ENCODE measurements at places on chromosomes 13 and 19. TPM values are rescaled to one million over a fixed set of nuclear protein-coding genes. Genes with fewer than 3 reads are reported as not detected.
A peak's percentile ranks its signal among the peaks of the same experiment; 100 is the strongest.

ZNF823 gene
- 13.1 TPM for total RNA-seq

NLRP4 gene
- total RNA-seq, result not detected

GRCh38 chr13:98885600-98885999 lies 92.3 kb downstream of the DOCK9 start:
- no peak for DNase-seq

CGB2 gene
- not detected for total RNA-seq

DNA sequence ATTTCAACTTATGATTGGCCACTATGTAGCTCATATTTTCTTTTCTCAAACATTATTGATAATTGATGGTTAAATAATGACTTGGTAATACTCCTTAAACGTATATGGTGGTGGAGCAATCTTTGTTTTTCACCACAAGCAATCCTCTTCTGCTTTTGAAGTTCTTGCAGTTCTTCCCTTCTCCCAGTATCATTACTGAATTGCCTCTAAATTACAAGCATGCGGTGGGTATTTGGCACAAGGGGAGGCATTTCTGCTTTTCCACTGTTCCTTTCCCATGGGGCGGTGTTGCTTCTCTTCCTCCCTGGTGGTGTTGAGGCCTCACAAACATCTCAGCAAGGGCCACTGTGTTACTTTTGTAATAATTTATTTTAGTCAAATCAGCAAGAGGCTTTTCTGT lies 234.4 kb upstream of the RXFP2 start:
- no peak for DNase-seq

MAU2 gene
- 49.8 TPM for total RNA-seq

- DNase-seq, result no peak
These were observed 2.2 kb downstream of the TYK2 start for GRCh38 chr19:10378124-10378523.

- DNase-seq, result no peak
These were observed 8.7 kb downstream of the MAP2K2 start for GRCh38 chr19:4115050-4115817.

DNA sequence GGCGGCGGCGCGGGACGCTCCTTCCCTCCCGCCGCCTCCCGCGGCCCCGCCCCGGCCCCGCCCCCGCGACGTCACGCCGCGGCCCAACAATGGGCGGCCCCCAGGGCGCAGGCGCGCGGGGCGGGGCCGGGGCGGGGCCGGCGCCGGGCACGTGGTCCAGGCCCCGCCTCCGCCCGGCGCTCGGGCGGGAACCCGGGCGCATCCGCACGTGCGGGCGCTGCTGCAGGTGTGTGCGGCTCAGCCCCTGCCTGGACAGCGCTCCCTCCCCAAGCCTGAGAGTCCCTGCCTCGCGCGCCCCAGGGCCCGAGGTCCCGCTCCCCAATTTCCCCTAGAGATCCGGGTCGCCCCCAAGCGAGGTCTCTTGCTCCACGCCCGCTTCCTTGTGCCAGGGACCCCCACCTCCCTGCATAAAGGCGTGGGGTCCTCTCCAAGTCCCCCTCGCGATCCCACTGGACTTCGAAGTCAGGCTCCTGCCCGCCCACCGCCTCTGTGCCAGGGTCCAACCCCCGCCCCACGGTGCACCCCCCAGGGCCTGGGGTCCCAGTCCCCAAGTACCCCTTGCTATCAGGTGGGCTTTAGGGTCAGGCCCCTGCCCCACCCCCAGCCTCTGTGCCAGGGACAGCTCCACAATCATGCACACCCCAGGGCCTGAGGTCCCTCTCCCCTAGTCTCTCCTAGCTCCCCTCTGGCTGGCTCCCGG lies at the start of gene MEX3D:
TSS of gene MEX3D (minus strand) at position 6 of the 700 bp plus-strand sequence. CDS start 267 bp downstream, outside the sequence.
- DNase-seq, result peak; percentile 83

DNA sequence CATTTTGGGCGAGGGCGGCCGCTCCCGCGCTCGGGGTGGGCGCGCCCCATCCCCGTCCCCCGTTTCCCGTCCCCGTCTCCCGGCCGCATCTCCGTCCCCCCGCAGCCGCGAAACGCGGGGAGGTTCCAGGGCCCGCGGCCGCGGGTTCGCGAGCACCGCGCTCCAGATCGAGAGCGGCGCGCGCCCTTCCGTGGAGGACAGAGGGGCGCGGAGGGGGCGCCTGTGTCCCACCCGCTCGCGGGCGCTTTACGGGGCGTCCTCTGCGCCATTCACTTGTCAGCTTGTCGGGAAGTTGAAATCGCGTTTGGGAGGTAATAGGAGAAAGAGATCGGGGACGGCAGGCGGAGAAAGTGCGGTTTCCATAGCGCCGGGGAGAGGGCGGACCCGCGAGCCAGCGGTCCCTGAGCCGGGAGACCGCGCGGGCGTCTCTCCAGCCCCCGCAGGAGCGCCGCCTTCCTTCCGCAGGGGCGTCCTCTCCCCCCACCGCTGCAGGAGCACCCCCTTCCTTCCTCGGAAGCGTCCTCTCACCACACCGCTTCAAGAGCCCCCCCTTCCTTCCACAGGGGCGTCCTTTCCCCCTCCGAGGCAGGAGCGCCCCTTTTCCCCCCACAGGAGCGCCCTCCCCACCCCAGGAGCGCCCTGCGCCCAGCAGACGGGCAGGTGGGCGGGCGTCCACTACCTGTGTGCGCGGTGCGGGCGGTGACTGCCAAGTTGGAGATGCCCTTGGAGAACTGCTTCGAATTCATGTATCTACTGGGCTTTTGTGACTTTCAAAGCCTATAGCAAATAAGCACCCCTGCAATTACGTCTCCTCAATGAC lies 962 bp upstream of the IRS2 start:
- DNase-seq, result peak; percentile 48

- no peak for DNase-seq
These were observed 453.9 kb downstream of the COG6 start for GRCh38 chr13:40109351-40109844.

- DNase-seq, result no peak
These were observed 415.0 kb upstream of the SLITRK1 start for GRCh38 chr13:84297251-84297650.

DNA sequence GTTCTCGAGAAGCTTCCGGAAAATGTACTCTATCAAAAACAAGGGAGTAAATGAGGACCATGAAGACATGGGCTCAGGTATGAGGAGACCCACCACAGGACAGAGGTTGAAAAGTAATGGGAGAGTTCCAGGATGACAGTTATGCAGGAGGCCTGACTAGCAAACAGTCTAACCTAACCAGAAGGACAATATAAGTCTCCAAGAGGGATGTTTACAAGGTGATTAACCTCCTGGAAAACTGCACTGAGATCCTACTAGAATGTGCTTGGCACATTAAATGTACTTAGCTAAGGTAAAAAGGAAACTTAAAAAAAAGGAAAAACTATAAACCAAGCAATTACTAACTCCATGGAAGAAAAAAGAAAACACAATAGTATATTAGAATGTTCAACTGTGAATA lies 258.3 kb downstream of the KLF5 start:
- no peak for DNase-seq

KCNN1 gene
- total RNA-seq, result not detected

Data from mucosa of descending colon (tissue), 3 donors.